Activated effector memory CD4-positive, alpha-beta T cell treated with anti-CD3 and anti-CD28 coated beads, Interleukin-2, amount 50 U/mL, for 16 hours (primary cell): ENCODE measurements at places on chromosomes 1 and 21.
A peak's percentile ranks its signal among the peaks of the same experiment; 100 is the strongest.

DNA sequence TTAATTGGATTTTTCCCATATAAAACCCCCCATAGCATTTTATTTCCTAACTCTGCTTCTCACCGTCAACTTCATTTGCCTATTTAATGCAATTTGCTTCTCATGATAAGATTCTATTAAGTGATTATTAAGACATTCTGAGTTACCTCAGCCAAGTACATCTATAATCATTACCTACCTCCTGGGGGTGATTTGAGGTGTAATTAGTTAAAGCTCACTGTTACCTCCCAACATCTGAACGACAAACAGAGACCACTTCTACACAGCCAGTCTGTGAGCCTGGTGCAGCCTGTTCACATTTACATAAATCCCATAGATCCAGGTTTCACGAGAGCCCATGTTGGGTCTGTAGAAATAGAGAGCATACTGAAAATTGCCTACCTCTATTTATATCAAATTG, 65.7 kb upstream of the SSX2IP start:
- DNase-seq = no peak

GRCh38 chr1:239250353-239251035, 135.9 kb upstream of the CHRM3 start:
- no peak for DNase-seq

DNA sequence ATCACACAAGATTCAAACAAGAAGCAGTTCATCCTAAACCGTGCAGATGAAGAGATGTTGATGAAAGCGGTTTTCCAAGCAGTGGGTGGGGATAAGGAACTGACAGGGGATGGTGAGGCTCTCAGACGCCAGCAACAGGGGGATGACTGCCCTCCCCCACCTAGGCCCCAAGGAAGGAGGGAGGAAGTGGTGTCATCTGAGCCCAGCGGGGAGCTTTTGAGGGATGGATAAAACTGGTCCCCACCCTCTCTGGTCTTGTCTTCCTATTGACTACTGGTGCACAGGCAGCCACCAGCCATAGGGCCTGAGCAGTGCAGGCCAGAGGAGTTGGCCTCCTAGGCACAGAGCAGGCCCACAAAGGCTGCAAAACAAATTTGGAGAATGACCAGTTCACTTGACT, 175.5 kb downstream of the HUNK start:
- DNase-seq = no peak

GRCh38 chr21:17903029-17903806, 84.1 kb upstream of the C21orf91 start:
- no peak for DNase-seq

GRCh38 chr1:183279835-183280234, 93.8 kb downstream of the LAMC2 start:
- DNase-seq = no peak

DNA sequence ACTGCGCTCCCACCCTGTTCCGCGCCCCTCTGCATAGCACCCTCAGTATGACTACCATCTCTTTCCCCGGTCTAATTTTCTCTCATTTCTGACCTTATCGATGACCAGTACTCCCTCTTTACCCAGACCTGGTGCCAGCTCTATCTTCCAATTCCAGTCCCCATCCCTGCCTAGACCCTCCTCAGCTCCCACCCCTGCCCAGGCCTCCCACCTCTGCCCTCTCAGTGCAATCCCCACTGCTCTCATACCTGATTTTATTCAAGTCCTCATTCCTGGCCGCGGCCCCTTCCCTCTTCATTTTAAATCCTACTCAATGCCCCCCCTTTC, 1.3 kb downstream of the USP24 start:
- peak; percentile 67 for DNase-seq
